Head of caudate nucleus (tissue), 42 donors: ENCODE measurements at places on chromosomes 4 and X.
A peak's percentile ranks its signal among the peaks of the same experiment; 100 is the strongest.

GRCh38 chrX:22373766-22374165 is 101.1 kb downstream of the CBLL2 start:
- no peak for DNase-seq

DNA sequence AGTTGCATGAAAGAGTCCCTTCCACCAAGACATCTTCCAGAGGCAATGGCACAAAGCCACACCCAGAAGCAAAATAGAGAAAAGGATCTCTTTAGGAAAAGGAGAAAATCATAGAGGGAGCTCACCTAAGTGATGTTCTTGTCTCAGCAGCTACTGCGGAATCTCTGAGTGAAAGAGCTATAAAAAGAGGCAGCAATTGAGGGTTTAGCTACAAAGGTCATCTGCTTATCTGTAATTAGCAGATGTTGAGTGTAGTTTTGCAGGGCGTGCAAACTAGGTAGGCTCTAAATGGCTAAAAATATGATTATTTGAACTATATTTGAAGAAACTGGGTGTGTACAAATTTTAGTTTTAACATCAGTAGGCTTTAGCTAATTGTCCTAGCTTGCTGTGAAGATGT is 276.0 kb downstream of the HS3ST1 start:
- no peak for DNase-seq

GRCh38 chr4:113588895-113589668 is 172.5 kb downstream of the CAMK2D start:
- no peak for DNase-seq

GRCh38 chrX:130402208-130402684 is 459 bp downstream of the RBMX2 start:
- DNase-seq = no peak

DNA sequence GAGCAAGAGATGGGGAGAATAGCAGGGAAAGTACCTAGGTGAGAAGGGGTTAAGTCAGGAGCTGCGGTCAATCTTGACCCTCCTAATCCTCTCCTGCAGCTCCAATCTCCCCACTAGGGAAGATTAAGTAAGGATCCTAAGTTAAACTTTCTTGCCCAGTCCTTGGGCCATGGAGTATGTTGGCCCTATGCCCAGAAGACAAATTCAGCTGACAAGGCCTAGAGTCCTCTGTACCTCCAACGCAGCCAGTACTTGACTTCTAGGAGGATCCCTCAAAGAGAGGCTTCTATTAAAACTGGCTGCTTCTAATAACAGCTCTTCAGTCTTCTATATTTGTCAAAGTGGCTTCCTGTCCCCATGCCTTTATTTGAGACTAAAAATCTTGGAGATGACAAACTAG is 1.4 kb downstream of the CLDN2 start:
- DNase-seq = no peak

- DNase-seq = no peak
Measured at GRCh38 chr4:52694936-52695335, 35.8 kb upstream of the USP46 start.

- DNase-seq = no peak
Measured at GRCh38 chr4:189033801-189034347, 894.6 kb downstream of the TRIML1 start.

DNA sequence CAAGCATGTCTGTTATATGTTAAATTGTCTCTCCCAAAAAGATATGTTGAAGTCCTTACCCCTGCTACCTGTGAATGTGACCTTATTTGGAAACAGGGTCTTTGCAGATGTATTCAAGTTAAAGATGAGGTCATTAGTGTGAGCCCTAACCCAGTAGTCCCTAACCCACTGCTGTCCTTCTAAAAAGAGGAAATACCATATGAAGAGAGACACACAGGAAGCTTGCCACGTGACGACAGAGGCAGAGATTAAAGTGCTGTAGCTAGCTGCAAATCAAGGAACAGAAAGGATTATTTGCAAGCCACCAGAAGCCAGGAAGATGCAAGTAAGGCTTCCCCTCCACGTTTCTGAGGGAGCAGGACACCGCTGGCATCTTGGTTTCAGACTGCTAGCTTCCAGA is 150.1 kb downstream of the HNRNPD start:
- peak; percentile 52 for DNase-seq

- no peak for DNase-seq
Measured at GRCh38 chrX:119698845-119699244, 5.9 kb upstream of the SEPTIN6 start.

GRCh38 chr4:19562456-19562855 is 689.2 kb upstream of the SLIT2 start:
- DNase-seq = no peak

DNA sequence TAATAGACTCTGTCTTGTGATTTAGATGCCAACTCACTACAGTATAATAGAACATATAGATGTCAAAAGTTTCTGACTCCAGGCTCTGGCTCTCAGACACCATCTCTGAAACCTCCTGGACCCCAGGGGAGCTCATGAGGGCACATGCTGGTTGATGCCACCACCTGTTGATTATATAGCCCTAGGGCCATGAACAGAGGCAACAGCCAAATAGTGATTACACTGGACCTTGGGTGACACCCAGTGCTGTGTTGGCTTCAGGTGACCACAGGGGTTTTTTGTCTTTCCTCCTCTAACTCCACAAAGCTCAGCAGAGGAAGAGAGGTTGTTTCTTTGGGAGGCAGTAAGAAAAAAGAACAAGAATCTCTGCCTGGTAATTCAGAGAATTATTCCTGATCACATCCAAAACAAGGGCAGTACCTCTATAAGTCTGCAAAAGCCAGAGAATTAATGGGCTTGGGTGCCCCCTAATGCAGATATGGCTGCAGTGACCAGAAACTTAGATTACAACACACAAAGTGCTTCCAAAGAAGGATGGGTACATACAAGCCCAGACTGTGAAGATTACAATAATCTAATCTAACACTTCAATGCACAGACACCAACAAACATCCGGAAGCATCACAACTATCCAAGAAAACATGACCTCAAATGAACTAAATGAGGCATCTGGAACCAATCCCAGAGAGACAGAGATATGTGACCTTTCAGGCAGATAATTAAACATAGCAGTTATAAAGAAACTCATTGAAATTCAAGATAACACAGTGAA is 1920.6 kb downstream of the ARAP2 start:
- DNase-seq = no peak

- no peak for DNase-seq
Measured at GRCh38 chr4:59689149-59689548, 1511.0 kb upstream of the ADGRL3 start.

GRCh38 chrX:11611965-11612364 is 53.8 kb downstream of the ARHGAP6 start:
- no peak for DNase-seq

DNA sequence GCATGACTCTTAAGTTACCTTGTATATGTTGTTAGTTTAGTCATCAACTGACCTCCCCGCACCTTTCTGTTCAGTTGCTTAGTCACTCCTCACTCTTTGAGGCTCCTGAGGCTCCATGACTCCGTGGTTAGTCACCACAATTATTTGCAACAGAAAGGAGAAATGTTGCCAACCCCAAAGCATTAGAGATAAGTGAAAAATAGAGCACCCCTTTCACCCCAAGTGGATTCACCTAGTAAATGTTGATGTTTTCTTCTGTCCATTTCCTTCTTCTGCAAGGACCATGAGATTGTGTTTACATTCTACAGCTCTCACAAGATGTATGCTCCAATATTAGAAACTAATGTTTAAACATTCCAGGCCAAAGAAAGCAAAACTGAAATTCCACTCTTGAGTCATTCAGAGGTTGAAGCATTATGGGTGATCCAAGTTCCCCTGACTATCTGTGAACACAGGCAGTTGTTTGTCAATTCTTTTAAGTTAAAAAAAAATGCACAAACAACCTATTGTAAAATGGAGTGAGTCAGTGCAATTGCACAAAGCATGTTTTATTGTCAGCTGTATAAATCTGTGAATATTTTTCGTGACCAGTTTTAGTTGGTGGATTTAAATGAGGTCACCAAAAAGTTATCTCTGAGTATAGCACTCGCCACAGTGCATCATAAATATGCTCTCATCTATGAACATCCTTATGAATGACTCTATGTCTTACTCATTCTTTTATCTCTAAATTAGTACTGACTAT is 552.4 kb upstream of the MAGEB2 start:
- DNase-seq = no peak

- DNase-seq = no peak
Measured at GRCh38 chrX:80293354-80293753, 126.9 kb upstream of the TENT5D start.

DNA sequence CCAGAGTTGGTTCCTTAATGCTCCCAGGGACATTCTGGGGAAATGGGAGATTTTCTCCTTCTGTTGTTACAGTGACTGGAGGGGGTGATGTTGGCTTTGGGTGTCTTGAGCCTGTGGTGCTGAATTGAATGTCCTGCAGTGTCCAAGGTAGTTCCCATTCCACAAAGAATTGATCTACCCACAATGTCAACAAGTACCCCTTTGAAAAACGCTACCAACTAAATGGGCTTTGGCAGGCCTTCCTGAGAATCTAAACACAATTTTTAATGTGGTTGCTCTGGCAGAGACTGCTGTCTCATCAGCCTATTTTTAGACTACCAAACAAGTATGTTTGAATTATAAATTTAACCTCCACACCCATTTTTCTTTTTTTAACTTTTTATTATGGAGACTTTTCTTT is 69.4 kb downstream of the CCKAR start:
- DNase-seq = no peak

DNA sequence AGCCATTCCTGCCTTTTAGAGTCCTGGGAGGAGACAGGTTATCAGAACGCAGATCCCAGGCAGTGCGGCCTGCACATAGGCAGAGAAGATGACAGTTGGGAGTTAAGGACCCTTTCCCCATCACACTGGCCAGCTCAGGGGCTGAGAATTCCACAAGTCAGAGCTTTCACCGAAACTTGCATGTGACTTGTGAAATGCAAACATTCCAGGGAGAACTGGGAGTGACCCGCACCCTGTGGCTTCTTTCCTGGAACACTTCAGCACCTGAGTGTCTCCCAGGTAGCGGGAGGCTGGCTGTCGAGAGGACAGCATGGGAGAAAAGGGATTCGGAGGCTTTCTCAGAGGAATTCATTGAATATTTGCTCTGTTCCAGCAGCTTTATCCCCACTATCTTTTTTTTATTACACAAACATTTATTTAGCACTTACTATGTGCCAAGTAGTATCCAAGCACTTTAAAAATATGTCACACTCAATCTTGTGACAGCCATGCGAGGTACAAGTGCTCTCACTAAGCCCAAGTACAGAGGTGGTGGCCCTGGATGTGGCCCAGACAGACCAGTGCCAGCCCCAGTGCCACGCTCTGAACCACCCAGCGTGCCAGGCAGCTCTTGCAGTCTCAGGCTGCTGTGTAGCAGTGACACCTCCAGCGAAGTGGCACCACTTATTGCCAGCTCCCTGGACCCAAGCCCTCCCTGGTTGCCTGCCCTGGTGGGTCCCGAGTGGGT is 100.5 kb downstream of the PHKA2 start:
- DNase-seq = no peak

DNA sequence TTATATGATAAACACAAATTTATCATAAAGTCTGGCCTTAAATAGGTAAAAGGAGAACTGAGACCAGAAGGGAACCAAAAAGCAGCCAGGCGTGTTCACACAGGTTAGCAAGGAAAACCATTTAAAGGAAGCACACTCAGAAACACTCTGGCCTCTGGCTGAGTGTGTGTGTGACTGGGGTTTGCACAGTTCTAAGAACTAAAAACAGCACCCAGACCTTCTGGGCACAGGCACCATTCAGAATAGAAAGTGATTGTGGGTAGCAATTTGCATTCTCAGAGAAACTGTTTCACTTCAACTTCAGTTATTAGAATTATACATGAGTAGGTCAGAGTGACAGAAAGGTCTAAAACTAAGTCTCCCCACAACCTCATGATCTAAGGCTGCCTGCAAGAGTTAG is 10.0 kb downstream of the GPR82 start:
- DNase-seq = no peak

DNA sequence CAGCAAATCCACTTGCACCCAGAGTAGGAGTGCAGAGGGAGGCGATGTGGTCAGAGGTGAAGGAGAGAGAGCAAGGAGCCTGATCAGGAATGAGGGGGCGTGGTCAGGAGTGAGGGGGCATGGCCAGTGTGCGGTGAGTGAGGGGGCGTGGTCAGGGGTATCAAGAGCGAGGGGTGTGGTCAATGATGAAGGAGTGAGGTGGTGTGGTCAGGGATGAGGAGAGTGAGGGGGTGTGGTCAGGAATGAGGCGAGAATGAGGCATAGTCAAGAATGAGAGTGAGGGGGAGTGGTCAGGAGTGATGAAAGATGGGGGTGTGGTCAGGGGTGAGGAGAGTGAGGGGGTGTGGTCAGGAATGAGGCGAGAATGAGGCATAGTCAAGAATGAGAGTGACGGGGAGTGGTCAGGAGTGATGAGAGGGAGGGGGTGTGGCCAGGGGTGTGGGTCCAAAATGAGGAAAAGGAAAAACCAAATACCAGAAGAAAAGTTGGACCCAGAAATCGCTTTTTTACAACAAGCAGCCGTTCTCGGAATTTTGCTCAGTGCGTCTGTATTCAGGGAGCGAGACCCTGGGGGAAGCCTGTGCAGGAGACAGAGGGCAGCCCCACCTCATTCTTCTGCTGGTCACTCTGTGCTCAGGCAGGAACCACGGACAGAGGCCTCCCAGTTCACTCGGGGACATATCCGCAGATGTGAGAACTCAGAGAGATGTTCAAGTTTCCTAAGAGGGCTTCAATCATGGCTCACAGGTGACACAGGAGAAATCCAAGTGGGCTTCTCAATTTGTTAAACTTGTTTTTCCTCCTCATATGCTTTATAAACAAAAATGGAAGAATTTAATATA is 47.5 kb downstream of the MAGEA1 start:
- no peak for DNase-seq

DNA sequence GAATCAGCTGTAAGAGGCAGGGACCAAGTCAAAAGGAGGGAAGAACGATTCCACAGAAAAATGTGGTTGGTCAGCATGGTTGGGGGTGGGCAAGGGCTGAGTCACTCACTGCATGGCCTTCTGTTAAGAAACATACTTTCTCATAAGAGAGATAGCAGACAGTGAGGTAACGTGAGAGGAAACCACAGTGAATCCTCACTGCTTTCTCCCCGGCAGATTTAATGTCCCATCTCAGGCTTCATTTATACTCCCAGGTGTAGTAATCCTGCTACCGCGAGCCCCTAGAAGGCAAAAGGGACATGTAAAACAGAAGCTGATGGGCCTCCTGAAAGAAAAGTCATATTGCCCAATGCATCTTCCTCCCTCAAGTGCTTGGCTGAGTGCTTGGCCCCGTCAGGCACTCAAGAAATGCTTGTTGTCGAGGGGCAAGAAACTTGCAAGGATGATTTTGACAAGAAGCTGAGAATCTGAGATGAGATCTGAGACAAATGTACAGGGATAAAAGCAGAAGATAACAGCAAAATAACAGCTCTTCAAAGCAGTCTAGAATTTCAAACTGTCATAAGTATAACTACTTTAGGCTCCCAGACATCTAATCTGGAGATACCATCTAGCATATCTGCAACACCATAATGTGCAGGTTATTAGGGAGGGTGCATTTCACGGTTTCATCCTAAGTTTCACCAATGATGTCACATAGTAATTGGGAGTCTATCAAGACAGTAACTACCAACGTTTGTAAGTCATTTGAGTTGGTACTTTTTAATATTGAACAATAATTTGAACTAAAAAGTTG is 40.2 kb downstream of the SH3KBP1 start:
- no peak for DNase-seq

- no peak for DNase-seq
Measured at GRCh38 chr4:49709775-49710174, 723.7 kb downstream of the CWH43 start.
